ENCODE measurements at places on chromosomes 12 and 14.

- DNase-seq, result no peak
Measured at GRCh38 chr12:109461049-109461845, 15.9 kb downstream of the KCTD10 start.

- no peak for DNase-seq
Measured at GRCh38 chr12:90790747-90791146, 164.2 kb downstream of the CCER1 start.

DNA sequence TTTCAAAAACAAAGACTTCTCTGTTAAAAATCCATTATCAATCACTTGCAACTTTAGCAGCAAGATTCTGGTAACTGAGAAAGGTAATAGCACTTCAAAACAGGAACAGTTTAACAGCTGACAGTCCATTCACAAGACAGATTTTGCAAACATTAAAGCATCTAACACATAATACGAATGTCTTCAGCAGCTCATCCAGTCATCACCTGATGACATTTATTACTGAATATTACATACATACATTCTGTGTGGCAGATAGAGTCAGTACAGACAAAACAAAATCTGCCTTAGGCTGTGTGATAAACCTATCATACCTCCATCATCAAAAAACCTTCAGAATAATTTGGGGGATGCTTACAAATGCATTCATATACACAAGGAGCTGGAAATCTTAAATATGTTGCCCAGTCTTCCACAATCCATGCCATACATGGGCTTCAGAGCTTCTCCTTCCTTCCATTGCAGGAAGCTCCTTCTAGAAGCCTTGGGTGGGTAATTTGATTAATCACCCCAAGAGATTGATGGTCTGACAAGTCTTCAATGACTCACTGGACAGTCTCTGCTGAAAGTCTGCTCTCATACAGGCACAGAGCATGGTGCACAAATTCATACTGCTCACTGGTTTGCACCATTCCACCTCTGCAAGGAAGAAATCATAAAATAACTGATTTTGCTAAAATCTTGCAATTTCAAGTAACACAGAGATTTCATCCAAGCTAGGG lies 1.6 kb upstream of the PTPRB start:
- no peak for DNase-seq

- DNase-seq, result no peak
Measured at GRCh38 chr14:22390824-22391461, 198.1 kb downstream of the DAD1 start.

GRCh38 chr12:42119085-42119633 lies 25.5 kb downstream of the GXYLT1 start:
- no peak for DNase-seq

GRCh38 chr14:61565181-61565580 lies 130.1 kb upstream of the HIF1A start:
- DNase-seq, result no peak

DNA sequence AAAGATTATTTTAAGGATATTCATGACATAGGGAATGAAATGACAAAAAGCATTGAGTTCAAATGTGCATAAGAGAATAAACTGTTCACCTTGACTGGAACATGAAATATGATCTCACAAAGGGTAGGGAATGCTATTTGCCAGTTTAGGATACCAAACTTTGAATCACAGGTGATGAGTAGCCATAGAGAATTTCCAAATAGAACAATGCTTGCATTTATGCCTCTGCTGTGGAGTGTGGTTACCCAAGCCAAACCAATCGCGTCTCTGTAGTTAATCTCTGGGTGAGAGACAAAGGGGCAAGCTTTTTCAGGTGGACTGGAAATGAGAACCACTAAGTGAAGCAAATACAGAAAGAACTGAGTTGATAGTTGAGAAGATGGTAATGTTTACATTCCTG lies 371.1 kb upstream of the RPL10L start:
- no peak for DNase-seq

- DNase-seq, result no peak
Measured at GRCh38 chr14:23119363-23120327, 590 bp upstream of the CEBPE start.

GRCh38 chr12:5232826-5233500 lies 189.3 kb downstream of the KCNA5 start:
- DNase-seq, result no peak

DNA sequence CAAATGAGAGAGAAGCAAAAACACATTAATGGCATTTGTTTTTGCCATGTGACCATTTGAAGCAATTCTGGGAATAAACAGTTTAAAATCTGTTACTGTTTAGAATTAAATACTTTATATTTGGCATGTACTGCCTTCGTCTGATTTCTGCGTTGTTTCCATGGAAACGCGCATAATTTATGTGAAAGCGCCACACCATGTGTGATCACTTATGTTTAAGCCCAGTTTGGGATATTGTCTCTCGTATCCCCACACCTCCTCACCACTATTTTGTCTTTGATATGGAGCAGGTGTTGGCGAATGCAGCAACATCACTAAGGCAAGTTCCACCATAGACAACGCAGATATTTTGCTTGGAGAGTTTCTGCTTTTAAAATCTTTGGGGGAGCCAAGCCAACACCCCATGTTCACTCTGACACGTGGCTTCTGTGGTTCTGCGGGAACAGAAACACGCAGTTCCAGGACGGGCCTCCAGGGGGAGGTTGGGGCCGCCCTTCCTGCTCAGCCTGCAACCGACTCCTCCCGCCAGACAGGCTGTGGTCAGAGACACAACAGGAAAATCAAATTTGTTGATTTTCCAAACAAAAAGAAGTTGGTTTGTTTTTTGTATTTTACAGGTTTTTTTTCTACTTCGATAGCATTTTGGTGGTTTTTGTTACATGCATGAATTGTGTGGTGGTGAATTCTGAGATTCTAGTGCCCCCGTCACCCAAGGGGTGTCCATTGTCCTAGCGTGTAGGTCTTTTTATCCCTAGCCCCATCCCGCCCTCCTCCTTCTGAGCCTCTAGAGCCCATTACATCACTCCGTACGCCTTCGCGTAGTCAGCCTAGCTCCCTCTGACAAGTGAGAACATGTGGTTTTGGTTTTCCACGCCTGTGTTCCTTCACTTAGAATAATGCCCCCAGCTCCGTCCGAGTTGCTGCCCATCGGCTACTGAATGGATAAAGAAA lies 101.9 kb upstream of the SFSWAP start:
- DNase-seq, result no peak

DNA sequence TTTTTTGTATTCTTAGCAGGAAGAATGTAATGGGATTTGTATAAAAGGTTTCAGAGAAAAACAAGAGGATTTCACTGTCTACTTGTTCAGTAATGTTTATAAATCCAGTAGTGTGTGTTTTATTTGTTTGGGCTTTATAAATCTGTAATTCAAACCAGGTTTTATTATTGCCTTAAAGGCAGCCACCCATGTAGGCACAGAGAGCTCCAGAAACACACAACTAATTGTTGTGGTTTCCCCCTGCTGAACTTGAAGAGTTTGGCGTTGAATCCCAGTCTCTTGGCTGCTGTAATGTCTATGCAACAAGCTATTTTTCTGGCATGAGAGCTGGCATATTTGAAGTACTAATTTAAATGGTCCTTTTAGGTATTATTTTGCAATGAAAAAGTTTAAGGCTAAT lies 63.4 kb upstream of the SLCO1C1 start:
- no peak for DNase-seq

DNA sequence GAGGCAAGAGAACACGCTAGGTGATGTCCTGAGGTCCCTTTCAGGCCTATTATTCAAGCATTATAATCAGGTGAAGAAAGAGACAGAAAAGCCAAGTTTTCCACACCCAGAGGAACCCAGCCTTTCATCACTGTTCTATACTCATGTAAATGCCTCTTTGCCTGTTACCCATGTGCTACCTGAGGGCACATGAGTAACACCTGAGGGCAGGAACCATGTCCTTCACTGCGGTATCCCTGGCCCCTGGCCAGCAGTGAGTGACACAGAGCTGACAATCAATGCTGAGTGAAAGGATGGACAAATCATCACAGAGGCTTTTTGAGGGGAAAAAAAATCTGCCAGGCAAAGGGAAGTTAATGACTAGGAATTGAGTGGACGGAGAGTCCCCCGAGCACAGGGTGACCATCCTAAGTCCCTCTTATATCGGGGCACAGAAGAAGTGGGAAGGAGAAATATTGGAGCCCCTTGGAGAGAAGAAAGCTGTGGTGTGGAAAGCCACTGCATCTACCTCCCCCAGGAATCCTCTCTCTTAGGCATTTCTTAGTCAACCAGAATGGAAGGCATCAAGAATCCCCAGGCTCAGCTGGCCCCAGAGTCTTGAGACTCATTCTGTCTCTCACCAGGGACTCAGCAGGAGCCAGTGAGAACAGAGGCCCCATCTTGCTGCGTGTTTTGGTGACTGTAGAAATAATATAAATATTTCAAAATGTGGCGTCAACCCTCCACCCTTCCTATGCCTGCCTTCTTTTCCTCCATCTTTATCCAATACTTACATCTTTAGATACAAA lies 212.9 kb downstream of the DPF3 start:
- DNase-seq, result no peak

DNA sequence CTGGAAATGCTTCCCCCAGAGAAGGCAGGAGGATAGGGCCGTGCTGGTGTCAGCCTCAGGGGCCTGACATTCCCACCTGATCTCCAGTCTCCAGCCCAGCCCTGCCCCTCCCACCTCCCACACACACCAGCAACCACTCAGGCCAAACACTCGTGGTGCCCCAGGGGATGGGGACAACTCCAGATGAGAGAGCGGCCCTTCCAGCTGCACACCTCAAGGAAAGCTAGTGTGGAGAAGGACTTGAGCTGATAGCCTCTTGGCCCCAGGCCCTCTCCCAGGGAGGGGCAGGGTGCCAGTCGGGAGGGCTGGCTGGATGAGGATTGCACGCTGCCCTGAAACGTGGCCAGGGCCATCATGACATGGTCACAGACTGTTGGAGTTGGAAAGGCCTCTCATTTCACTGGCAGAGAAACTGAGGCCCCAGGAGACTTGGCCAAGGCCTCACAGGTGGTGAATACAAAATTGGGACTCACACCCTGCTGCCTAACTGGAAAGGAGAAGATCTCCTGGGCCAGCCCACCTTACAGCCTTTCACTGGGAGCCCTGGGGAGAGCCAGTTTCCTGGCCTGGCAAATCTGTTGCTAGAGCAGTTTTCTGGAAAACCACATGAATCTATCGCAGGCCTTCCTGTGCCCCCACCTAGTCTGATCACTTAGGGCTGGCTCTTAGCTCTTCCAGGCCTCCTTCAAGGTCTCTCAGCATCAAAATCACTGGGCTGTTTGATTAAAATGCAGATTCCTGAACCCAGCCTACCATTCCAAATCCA lies 52.1 kb downstream of the IRF2BPL start:
- DNase-seq, result no peak

DNA sequence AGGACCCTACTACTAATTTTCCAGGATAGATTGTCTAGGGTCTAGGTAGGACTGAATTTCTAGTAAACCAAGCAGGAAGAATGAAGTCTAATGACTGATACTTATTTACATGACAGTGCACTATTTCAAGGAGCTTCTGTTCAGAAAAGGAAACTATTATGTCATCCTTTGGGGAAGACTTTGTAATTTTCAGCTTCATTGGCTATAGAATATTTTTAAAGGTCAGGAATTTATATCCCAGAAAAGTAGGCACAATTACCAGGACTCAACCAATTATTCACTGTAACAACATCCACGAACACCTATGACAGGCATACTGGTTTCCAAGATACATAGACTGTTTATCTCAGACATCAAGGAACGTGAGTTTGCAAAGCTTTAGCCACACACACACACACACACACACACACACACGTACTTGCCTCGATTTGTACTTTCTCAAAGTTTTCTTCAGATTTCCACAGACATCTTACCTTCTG lies 23.2 kb downstream of the OR6S1 start:
- DNase-seq, result no peak

DNA sequence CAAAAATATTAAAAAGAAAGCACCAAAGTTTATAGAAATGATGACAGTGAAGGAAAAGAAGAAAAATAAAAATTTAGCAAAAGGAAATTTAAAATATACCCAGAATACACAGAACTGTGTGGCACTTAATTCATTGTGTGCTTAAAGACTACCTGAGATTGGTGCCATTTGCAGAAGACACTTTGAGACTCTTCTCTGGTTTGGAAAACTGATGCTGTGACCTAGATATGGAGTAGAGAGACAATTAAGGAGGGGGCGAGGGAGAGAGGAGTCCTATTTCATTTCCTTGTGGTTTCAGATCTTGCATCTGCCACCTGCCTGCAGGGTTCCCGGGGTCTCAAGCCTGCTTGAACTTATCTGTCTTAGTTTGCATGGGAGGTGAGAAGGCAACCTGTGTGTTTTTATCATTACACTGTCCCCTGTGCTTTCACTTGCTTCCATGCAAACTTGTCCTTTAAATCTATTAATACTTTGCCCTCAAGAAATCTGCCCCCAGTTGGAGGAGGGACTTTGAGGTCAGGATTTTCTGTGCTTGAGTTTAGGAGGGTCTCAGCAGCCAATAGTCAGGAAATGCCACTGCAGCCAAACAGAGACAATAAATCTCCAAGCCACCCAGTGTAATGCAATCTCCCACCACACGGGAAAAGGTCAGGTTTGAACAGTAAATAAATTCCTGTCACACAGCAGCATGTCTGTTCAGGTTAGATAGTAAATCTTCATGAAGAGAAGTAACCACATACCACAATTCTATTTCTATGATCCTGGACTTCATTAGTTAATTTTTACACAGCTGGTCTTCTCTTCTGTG lies 119.4 kb downstream of the CAND1 start:
- no peak for DNase-seq

GRCh38 chr12:92615703-92616102 lies 87.1 kb upstream of the PLEKHG7 start:
- no peak for DNase-seq

DNA sequence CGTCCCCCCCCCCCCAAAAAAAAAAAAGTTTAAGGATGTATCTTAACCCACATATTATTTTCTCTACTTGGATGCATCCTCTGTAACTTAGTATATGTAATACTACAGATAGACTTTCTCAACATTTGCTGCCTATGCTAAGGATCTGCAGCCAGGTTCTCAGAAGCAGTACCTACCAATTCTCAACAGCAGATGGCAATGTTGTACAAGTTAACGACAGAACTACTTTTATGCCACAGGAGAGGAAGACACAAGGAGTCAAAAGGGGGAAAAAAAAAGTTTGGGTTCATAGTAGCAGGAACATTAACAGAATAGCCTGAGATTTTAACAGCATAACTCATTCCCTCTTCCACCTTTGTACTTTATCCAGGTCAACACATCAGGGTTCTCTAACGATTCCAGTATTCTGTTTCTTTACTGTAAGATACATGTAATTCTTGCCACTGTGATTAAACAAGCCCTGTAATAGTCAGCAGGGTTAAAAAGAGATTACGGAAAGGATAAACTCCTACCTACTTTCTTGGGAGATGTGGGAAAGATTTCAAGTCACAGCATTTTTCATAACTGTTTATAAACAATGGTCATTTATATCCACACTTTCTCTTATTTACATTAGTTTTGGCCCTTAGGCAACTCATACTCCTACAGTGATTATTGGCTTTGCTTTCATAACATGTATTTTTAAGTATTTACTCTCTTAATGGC lies 5.7 kb upstream of the NEK9 start:
- no peak for DNase-seq

DNA sequence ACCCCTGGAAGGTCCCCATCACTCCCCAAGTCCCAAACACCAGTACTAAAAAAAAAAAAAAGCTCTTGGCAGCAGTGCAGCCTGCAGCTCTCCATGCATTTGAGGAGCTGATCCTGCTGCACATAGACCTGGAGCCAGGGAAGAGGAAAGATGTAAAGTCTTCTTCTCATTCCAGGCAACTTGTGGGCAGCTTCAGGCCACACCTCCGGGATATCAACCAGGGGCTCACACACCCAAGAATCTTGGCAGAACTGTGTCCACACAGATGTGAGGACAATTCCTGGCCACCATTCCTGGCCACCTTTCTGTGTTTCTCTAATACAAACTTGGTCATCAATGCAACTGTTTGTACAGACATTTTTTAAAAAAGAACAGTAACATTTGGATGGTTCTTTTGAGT lies 72.7 kb downstream of the TMEM132C start:
- no peak for DNase-seq
